ENCODE measurements at places on chromosomes 5 and 9.

GRCh38 chr5:31937703-31938102 lies 236.4 kb downstream of the GOLPH3 start:
- no peak for DNase-seq

DNA sequence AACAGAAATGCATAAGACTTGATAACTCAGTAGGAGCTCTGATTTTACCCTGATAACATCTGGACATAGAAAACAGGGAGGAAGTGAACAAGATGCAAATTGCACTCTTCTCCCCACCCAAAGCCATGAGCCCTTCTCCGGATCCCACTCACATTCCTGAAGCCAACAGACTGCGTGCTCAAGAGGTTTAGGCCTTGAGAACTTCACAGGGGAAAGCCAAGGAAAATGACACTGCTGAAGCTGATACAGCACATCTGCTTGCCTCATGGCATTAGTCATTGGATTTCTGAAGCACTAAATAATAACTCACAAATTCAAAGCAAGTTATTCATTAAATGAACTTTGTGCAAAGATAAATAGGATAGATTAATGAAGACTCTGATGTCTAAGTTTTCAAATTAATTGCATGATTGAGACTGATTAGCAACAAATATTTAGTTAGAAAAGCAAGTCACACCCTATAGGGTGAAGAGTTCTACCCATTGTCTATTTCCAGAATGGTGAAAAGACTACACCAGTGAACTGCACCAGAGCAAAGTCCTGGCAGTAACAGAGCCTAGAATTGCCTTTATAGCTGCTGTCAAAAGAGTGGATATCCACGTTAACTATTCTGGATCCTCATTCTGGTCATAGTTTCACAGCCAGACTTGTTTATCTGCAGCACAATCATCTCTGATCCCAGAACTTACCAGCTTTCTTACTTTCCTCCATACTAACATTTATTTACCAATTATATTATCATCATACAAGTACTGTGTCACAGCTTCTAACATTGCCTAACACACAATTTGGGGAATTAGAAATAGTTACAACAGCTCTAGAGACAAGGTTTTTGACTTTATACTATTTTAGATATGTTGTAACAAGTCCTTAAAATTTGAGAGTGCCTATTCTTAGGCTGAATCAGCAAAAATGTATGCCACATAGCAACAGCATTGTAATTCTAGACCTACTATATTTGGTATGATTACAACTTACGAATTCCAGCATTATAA lies 432.1 kb upstream of the RGMB start:
- no peak for DNase-seq

DNA sequence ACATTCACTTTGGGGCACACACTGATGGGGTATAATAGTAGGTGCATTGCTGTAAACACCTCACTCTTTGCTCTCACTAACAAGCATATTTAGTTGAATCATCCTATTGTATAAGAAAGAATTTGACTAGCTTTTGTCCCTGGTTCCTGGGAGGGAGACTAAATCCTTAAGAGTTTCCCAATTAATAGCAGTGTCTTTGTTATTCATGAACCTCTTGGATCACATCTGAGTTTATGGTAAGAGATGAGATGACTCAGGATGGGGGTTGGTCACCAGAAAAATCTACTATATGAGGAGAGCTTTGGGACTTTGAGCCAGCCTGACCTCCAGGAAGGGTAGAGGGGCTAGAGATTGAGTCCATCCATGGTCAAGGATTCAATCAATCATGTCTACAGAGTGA lies 56.8 kb downstream of the PUM3 start:
- no peak for DNase-seq

- DNase-seq: no peak
Observed at GRCh38 chr5:113742639-113743038, 229.1 kb downstream of the YTHDC2 start.
